ENCODE measurements at places on chromosomes 6 and 20.

- H3K4me1 ChIP-seq = no peaks in the 10 kb centered on the region
- no peak overlapping the region for H3K27ac ChIP-seq
- H3K27me3 ChIP-seq = no peaks in the 10 kb centered on the region
- H3K4me3 ChIP-seq = no peak overlapping the region
- no peaks in the 10 kb centered on the region for H3K36me3 ChIP-seq
Measured at GRCh38 chr6:72272958-72273357, 348.9 kb upstream of the KCNQ5 start.

DNA sequence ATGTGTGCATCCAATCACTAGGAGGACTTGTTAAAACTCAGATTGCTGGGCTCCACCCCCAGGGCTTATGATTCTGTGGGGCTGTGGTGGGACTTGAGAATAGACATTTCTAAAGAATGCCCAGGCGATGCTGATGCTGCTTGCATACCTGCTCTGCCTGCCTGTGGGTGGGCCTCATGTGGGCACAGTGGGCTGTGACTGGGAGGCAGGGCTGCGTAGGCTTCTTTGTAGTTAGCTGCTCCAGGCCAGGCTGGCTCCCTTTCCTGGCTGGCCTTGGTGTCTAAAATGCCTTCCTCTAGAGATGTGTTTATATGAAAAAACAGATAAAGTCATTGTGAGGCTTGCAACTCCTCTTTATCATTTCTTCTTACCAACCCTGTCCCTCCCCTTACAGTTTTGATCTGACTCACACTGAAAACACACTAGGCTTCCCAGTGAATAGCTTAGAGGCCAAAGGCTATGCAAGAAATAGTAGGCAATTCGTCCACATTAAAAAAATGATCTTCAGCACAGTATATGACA lies 495.5 kb upstream of the MAP3K7 start:
- DNase-seq = no peak
- no peaks in the 10 kb centered on the region for H3K36me3 ChIP-seq
- H3K27ac ChIP-seq = no peak overlapping the region

DNA sequence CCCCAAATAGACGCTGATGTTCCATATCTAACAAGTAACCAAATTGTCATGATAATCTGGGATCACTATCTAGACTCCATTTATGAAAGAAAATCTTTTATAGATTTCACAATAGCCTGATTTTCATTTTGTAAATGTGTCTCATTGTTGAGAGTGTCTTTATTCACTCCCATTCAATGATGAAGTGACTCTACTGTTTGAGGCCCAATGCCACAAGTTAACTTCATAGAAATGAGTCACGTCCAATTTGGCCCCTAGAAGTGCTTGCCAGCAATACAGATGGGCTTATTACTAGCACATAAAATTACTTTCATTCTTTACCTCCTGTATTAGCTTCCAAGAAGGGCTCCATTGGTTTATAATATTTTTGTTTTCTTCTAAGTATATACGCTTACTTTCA lies 6.3 kb downstream of the IPCEF1 start:
- H3K4me3 ChIP-seq = no peak overlapping the region
- H3K4me1 ChIP-seq = no peaks in the 10 kb centered on the region
- H3K36me3 ChIP-seq = no peaks in the 10 kb centered on the region
- H3K27me3 ChIP-seq = no peaks in the 10 kb centered on the region
- DNase-seq = no peak

DNA sequence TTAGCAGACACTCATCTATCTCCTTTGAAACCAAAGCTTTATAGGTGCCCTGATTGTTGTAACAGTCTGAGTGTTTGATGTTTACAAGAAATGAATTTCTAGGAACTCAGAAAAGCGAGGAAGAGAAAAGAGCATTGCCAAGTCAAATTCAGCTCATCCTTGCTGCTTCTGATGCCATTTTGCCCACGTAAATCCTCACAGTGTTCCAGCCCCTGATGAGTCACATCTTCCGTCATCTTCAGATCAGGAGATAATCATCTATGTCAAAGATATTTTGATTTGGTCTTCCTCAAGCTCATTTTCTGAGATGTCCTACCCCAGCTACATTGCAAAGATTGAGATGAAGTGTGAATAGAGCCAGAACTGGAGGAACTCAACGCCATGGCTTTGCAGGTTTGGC lies 426.2 kb downstream of the BMP2 start:
- no peaks in the 10 kb centered on the region for H3K27me3 ChIP-seq
- no peaks in the 10 kb centered on the region for H3K4me1 ChIP-seq
- DNase-seq = no peak
- H3K27ac ChIP-seq = no peak overlapping the region

DNA sequence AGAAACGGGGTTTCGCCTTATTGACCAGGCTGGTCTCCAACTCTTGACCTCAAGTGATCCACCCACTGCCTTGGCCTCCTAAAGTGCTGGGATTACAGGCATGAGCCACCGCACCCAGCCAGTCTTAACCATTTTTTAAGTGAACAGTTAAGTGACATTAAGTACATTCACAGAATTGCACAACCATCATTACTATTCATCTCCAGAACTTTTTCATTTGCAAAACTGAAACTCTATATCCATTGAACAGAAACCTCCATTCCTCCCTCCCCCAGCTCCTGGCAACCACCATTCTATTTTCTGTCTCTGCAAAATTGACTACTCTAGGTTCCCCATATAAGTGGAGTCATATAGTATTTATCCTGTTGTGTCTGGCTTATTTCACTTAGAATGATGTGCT lies 59.7 kb downstream of the PLCB4 start:
- H3K4me1 ChIP-seq = no peaks in the 10 kb centered on the region
- no peak for DNase-seq
- H3K4me3 ChIP-seq = no peak overlapping the region
- no peaks in the 10 kb centered on the region for H3K36me3 ChIP-seq
- H3K27ac ChIP-seq = no peak overlapping the region

GRCh38 chr6:98640366-98640765 lies 194.0 kb upstream of the POU3F2 start:
- H3K4me1 ChIP-seq = no peaks in the 10 kb centered on the region
- no peaks in the 10 kb centered on the region for H3K36me3 ChIP-seq

- H3K36me3 ChIP-seq = no peaks in the 10 kb centered on the region
- no peak for DNase-seq
- H3K27me3 ChIP-seq = no peaks in the 10 kb centered on the region
- no peak overlapping the region for H3K27ac ChIP-seq
- no peaks in the 10 kb centered on the region for H3K4me1 ChIP-seq
- no peak overlapping the region for H3K4me3 ChIP-seq
Measured at GRCh38 chr6:18493382-18493891, 106.3 kb downstream of the RNF144B start.

DNA sequence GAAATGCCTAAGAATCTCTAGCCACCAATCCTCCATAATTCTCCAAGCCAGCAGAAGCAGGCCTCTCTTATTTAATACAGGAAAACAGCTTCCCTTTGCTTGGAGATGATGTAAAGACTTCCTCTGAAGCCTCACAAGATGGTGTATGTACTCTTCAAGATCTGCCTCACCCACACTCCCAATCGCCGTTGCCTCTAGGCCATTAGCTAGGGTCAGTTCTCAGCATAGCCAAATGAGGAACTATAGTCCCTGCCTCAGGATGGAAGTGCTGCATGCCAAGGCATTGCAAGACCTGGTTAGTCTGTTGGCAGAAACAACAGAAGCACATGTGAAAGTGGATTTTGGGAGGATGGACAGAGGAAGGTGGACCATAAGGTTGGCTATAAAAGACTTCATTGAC lies 139.1 kb downstream of the SCML4 start:
- H3K36me3 ChIP-seq = no peaks in the 10 kb centered on the region
- no peak overlapping the region for H3K4me3 ChIP-seq
- H3K27me3 ChIP-seq = no peaks in the 10 kb centered on the region
- H3K4me1 ChIP-seq = no peaks in the 10 kb centered on the region
- no peak overlapping the region for H3K27ac ChIP-seq

DNA sequence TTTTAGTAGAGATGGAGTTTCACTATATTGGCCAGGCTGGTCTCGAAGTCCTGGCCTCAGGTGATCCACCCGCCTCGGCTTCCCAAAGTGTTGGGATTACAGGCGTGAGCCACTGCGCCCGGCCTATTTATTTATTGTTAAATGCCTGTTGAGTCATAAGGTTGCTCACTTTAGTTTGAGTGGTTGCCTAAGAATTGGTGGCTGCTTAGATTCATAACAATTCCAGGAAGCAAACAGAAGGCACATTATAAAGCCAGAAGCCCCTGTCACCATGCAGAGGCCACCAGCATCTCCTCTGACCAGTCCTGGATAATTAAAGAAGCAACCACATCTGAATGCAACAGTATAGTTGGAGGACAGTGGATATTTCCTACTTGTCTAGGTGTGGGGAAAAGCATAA lies 24.0 kb upstream of the ARMH2 start:
- H3K4me3 ChIP-seq = no peak overlapping the region
- H3K36me3 ChIP-seq = peaks cover 37% of the 10 kb centered on the region
- no peak overlapping the region for H3K27ac ChIP-seq
- H3K4me1 ChIP-seq = no peaks in the 10 kb centered on the region
- no peak for DNase-seq
- no peaks in the 10 kb centered on the region for H3K27me3 ChIP-seq

DNA sequence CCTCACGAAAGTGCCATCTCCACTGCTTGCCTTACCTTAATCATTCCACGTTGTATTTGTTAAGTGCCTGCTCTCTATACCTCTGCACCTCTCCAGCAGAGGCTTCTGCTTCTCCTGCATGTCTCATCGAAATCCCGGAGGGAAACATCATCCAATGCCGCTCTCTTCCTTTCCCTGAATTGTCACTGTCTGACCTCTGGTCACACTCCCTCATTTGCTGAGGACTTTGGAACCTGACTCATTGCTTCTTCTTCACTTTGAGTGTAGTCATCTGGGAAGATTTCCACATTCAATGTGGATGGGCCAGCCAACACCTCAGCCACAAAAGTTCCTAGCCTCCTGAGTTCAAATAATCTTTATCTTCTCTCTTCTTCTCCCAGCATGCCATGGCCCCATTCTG lies 78.9 kb upstream of the BEND6 start:
- no peaks in the 10 kb centered on the region for H3K4me1 ChIP-seq
- H3K4me3 ChIP-seq = no peak overlapping the region
- no peak for DNase-seq

DNA sequence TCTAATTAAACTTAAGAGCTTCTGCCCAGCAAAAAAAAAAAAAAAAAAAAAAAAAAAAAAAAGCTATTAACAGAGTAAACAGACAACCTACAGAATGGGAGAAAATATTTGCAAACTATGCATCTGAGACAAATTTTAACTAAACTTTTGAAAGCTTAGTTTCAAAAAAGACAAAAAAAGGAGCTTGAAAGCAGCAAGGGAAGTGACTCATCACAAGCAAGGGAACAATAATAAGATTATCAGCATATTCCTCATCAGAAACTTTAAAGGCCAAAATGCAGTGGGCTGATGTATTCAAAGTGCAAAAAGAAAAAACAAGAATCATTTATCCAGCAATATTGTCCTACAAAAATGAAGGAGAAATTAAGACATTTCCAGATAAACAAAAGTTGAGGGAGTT lies 158.6 kb downstream of the RNF144B start:
- H3K4me3 ChIP-seq = no peak overlapping the region
- H3K27ac ChIP-seq = no peak overlapping the region
- no peaks in the 10 kb centered on the region for H3K27me3 ChIP-seq
- no peaks in the 10 kb centered on the region for H3K4me1 ChIP-seq

GRCh38 chr6:132400555-132400882 lies 756 bp downstream of the MOXD1 start:
- H3K4me3 ChIP-seq = no peak overlapping the region
- H3K4me1 ChIP-seq = no peaks in the 10 kb centered on the region
- no peaks in the 10 kb centered on the region for H3K36me3 ChIP-seq
- no peak overlapping the region for H3K27ac ChIP-seq
- DNase-seq = no peak

- no peak for DNase-seq
- no peaks in the 10 kb centered on the region for H3K4me1 ChIP-seq
Measured at GRCh38 chr6:89657445-89658158, 19.1 kb upstream of the LYRM2 start.

DNA sequence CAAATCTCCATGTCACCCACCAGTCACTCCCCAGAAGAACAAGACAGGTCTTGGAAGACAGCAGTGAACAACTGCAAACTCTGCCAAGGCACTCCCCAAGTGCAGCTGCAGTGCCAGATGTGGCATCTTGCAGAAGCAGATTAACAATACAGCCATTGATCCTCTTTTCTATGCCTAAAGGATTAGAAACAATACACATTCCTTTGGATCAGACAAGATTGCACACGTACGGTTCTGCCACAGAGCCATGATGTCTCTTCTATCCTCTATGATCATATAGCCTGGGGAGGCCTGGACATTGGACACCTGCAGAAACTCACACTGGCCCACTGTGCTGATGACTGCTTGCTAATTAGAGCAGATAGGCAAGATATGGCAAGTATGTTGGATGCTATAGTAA lies 155.9 kb downstream of the MYLK4 start:
- no peak for DNase-seq
- H3K36me3 ChIP-seq = no peaks in the 10 kb centered on the region

- H3K27ac ChIP-seq = no peak overlapping the region
- peaks cover 37% of the 10 kb centered on the region for H3K27me3 ChIP-seq
- H3K4me1 ChIP-seq = no peaks in the 10 kb centered on the region
- no peaks in the 10 kb centered on the region for H3K36me3 ChIP-seq
- no peak overlapping the region for H3K4me3 ChIP-seq
Measured at GRCh38 chr6:112113431-112113830, 26.0 kb downstream of the FAM229B start.

DNA sequence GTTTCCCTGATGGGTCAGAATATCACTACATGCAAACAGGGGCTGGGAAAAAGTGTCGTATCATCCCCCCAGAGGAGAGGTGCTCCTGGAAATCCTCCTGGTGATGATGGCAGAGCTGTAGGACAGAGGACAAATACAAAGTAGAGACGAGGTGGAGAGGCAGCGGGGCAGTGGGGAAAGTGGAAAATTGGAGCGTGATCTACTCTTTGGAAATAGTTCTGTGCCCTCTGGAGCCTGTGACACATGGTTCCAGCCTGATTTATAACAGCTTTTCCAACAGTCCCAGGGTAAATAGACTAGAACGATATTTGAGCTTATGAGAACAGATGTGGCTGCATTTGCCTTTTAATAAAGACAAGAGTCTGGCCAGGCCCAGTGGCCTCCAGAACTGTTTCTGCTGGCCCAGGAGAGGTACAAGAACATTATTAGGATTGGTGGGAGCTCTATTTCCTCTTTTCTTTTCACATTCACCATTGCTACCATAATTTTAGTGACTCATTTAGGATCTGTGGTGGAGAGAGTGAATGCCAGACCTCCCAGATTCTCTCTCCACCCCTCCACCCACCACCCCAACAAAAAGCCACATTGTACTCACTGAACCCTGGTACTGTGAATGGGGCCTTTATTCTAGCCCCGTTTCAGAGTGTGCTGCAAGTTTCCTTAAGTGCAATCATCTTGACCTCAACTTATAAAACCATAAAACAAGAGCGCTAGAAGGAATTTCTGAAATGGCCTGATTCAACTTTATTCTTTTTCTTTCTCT lies 78.3 kb downstream of the BTBD3 start:
- no peak overlapping the region for H3K4me3 ChIP-seq
- H3K27me3 ChIP-seq = peaks cover 20% of the 10 kb centered on the region
- no peaks in the 10 kb centered on the region for H3K36me3 ChIP-seq
- no peak for DNase-seq

DNA sequence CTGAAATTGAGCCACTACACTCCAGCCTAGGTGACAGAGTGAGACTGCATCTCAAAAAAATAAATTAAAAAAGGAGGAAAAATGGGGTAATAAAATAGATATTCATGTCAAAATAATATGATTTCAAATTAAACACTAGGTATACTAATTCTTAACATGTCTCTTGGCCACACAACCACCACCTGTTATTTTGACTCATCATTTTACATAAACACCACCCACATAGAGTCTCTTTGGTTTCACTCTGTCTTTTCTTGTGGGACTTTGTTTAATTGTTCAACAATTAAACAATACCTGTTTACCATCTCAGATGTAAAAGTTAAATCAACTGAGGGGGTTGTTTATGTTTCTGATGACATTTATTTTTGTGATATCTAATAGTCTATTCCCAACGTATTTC lies 476.8 kb upstream of the ADGRB3 start:
- no peak overlapping the region for H3K4me3 ChIP-seq
- no peak overlapping the region for H3K27ac ChIP-seq
- H3K27me3 ChIP-seq = no peaks in the 10 kb centered on the region
- no peaks in the 10 kb centered on the region for H3K4me1 ChIP-seq
